Fibroblast of skin of abdomen (primary cell): ENCODE measurements at places on chromosomes 2 and 18.

DNA sequence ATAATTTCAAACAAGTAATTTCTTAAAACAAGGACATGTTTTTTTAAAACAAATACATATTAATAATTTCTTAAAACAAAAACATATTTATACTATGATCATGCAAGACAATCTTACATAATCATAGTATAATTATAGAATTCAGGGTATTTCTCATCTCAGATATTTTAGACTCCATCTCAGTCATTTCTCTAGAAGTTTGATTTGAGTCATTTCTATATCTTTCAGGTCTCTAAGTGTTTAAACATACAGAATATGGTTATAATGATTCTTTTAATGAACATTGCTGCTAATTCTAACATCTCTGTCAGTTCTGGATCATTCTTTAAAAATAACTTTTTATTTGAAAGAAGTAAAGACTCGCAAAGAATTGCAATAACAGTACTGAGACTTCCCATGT, 154.2 kb upstream of the KYNU start:
- no peak for DNase-seq

DNA sequence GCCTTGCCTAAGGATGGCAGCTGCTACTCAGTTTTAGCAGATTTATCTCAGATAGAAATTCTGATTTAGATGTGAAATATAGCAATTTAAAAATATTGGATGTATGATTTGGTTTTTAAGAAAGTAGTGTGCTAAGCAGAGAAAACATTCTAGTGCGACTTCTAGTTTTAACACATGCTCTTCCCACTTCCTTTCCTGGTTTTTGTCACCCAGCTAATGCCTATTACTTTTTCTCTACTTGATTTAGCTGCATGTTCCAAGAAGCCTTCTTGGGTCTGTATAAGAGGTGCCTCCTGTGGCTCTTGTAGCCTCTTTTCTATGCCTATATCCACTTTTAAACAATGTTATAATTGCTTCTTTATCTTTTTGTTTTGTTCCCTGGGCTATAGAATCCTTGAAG, 53.0 kb downstream of the GPD2 start:
- DNase-seq: no peak

DNA sequence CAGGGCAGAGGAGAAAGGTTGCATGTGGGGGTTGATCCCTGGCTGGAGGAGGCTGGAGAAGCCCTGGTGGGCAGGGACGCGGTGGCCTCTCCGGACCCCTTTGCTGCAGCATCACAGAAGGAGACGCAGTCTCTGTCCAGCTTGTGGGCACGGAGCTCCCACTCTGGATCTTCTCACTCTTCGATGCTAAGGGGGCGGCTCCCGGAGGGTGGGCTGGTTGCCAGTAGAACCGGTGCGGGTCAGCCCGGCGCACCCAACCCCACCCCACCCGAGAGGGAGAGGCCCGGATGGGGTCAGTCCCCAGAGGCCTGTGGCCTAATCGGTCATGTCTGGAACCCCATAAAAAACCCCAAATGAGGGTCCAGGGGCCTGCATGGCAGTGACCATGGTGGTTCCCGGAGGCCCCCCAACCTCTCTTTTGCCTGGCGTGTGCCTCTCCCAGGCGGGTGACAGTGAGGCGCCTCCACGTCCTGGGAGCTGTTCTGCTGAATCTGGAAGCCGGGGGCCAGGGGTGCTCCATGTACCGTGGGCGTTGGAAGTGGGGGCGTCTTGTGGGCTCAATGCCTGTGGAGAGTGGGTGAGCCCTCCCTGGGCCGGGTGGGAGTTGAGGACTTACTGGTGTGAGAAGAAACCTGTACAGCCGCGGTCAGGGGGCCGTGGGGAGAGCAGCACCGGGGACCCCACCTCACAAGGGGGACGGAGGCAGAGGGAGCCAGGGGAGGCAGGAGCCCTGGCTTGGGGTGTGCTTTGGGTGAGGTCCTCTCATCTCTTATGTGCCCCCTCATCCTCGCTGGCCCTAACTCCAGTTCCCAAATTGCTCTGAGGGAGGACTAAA, 79.6 kb downstream of the RTP5 start:
- no peak for DNase-seq

DNA sequence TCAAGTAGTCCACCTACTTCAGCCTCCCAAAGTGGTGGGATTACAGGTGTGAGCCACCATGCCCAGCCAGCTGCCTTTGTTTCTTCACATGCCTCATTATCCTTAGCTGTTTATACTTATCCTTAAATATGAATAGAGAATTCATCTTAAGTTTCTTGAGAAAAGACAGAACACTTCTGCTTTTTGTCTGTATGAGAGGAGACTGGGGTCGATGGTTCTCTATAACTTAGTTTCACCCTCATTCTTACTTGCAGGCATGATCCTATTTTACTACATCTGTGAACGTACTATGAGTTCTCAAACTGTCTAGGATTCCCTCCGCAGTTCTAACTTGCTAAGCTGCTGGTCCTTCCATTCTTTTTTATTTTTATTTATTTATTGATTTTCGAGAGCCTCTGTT, 20.4 kb downstream of the PPM1B start:
- no peak for DNase-seq

GRCh38 chr2:133640103-133640502, 71.8 kb upstream of the NCKAP5 start:
- DNase-seq: no peak

- DNase-seq: no peak
These were observed 43.8 kb upstream of the ITPRID2 start for GRCh38 chr2:181847702-181848101.

DNA sequence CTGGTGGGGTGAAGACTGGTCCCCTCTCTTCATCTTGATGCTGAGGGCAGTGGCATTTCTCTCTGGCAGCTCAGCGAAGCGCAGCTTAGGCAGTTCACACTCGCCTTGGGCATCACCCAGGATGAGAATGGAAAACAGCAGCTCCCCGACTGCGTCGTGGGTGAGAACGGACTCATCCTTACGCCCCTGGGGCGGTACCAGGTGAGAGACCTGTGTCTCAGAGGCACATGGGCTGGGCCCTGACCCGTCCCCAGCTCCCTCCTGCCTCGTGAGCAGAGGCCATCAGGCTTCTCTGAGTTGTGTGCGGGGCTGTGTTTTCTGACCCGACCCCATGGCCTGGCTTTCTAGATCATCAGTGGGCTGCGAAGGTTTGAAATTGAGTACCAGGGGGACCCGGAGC, 8.2 kb upstream of the CCDC74A start:
- no peak for DNase-seq

GRCh38 chr2:45344502-45344901, 266.6 kb downstream of the SRBD1 start:
- DNase-seq: no peak

DNA sequence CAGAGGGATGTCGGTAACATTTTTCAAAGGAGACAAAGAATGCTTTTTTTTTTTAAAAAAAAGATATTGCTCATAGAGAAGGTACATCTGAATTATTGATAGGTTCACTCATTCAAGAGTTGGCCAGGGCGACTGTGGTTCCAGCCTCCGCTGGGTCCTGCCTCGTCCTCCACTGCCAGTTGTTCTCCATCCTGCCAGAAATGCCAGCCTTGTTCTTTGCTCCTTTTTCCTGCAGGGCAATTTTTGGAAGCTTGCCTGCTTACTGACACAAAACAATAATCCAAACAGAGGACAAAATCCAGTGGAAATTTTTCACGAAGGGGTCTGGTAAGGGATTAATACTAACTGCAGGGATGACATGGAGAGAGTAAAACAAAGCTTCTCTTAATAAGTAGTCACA, 1113.0 kb downstream of the CBLN2 start:
- no peak for DNase-seq

- DNase-seq: no peak
These were observed 181.8 kb downstream of the SNTG2 start for GRCh38 chr2:1132328-1132969.

GRCh38 chr18:79659733-79660132, 19.9 kb upstream of the CTDP1 start:
- no peak for DNase-seq

GRCh38 chr2:2825516-2826208, 494.6 kb upstream of the MYT1L start:
- DNase-seq: no peak

DNA sequence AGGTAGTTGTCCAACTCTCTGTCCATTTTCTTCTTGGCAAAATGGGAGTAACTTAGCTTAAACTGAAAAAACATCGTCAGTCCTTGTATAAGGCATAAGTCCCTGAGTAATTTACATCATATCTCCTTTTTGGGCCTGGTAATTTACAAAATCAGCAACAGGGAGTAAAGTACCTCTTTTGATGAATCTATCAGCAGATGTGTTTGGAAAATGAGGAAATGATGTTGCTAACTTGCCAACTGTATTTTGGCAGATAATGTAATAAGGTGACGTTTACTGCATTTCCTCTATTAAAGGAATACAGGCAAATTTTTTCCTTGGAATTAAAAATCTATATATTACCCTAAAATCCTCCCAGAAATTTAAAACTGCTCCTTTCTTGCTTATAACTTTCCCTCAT, 29.2 kb downstream of the ANKRD44 start:
- DNase-seq: no peak

DNA sequence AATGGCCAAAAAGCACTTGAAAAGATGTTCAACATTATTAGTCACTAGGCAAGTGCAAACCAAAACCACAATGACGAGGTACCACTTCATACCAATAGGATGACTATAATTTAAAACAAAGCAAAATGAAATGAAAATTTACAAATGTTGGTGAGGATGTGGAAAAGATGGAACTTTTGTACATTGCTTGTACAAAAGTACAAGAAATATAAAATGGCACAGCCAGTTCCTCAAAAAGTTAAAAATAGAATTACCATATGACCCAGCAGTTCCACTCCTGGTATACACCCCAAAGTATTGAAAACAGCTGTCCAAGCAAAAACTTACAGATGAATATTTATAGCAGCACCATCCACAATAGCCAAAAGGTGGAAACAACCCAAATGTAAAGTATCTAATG, 107.8 kb upstream of the XPO1 start:
- peak; percentile 88 for DNase-seq

DNA sequence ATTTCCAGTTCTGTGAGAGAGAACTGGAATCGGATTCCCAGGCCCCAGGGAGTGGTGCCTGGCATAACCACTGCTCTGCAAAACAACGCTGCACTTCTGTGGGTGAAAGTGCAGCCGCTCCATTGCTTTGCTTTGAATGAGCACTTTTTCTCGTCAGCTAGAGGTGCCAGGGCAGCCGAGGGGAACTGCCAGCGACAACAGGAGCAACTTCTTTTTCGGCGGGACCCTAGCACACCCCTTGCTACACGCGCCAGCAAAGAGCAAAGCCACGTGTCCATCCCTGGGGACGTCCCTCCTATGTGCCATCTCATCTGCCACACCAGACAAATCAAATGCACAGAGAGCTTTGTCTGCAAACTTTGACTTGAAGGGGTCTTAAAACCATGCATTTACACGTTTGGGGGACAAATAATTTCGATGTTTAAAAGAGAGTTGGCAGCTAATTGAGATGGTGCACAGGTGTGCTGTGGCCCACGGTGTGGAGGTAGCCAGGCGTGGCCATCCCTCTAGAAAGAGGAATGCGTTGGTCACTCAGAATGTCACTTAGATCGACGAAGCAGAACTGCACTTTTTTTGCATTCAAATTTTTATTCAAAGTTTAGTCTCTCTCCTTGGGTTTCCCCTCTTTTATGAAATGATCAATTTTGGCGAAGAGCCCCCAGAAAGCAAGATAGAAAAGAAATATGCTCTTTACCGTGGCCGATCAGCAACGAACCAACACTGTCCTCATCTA, 151.8 kb downstream of the MBP start:
- DNase-seq: no peak

- peak; percentile 87 for DNase-seq
These were observed 101.4 kb downstream of the NFATC1 start for GRCh38 chr18:79496978-79497637.

GRCh38 chr2:199147216-199147615, 310.5 kb downstream of the SATB2 start:
- DNase-seq: peak; percentile 67

DNA sequence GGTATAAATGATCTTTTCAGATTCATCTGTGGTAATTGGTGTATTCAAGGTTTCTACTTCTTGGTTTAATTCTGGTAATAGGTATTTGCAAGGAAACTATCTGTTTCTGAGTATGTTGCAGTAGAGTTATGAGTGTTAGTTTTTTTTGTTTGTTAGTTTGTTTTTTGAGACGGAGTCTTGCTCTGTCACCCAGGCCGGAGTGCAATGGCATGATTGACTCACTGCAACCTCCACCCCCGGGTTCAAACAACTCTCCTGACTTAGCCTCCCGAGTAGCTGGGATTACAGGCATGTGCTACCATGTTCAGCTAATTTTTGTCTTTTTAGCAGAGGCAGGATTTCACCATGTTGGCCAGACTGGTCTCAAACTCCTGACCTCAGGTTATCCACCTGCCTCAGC, 60.9 kb upstream of the IL1R2 start:
- no peak for DNase-seq

DNA sequence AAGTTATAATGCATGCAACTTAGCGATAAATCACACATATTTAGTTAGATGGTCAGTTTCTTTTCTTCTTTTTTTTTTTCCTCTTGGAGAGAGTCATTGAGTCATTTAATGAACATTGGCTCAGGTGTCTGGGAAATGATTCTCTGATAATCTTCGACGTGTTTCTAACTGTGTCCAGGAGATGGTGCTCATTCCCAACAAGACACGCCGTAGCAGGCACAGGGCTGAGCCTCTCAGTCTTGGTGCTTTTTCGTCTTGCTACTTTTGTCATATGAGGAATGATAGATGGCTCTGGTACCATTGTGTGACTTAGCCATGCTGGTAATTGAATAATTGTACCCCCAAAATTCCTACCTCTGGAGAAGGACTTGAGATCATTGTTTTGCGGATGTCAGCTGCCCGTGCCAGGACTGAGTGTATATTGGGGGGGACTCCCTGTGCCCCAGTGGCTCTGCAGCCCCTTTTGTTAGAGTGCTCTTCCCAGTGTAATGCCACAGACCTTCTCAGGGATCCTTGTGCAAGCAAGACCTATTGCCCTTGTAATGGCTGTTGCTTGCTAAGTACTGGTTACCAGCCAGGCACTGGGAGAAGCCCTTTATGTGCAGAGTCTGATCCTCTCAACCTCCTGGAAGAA, 107.6 kb upstream of the CYRIA start:
- DNase-seq: peak; percentile 61

GRCh38 chr2:14557111-14557510, 75.4 kb upstream of the LRATD1 start:
- no peak for DNase-seq

GRCh38 chr2:150882751-150883612, 378.7 kb downstream of the RBM43 start:
- DNase-seq: no peak

DNA sequence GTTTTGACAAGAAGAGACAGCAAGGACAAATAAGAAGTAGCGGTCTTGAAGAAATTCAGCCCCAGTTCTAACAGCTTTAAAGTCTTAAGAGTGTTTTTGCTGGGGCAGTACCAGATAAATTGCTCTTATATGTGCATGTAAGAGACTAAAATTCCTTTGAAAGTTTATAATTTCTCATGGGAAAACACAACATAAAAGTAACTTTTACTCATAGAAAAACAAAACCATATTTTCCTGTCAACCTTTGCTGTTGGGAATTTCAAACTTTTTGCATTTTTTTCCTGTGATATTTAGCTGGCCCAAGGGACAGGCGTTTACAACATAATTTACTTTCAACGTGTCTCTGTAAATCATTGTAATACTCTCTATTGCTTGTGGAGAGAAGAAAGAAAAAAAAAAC, 767.8 kb upstream of the ZEB2 start:
- no peak for DNase-seq

GRCh38 chr18:77168811-77169311, 36.3 kb upstream of the MBP start:
- no peak for DNase-seq
